Activated CD4-positive, alpha-beta T cell treated with anti-CD3 and anti-CD28 coated beads for 4 hours (primary cell): ENCODE measurements at places on chromosomes 13 and 19.

- no peak for DNase-seq
Measured at GRCh38 chr13:43126420-43126819, 103.0 kb downstream of the DNAJC15 start.

GRCh38 chr19:7469669-7470285 lies 19.1 kb downstream of the PEX11G start:
- no peak for DNase-seq

GRCh38 chr13:68234274-68234673 lies 1004.1 kb upstream of the PCDH9 start:
- DNase-seq: no peak

GRCh38 chr13:21971662-21972621 lies 301.1 kb downstream of the FGF9 start:
- no peak for DNase-seq

GRCh38 chr13:111153977-111154332 lies 38.8 kb downstream of the ARHGEF7 start:
- DNase-seq: no peak

GRCh38 chr19:19871932-19872331 lies 6.2 kb downstream of the ZNF253 start:
- DNase-seq: no peak

GRCh38 chr19:58563034-58563573 lies 4.7 kb upstream of the UBE2M start:
- no peak for DNase-seq

- DNase-seq: no peak
Measured at GRCh38 chr13:20128459-20128931, 32.4 kb downstream of the GJA3 start.

DNA sequence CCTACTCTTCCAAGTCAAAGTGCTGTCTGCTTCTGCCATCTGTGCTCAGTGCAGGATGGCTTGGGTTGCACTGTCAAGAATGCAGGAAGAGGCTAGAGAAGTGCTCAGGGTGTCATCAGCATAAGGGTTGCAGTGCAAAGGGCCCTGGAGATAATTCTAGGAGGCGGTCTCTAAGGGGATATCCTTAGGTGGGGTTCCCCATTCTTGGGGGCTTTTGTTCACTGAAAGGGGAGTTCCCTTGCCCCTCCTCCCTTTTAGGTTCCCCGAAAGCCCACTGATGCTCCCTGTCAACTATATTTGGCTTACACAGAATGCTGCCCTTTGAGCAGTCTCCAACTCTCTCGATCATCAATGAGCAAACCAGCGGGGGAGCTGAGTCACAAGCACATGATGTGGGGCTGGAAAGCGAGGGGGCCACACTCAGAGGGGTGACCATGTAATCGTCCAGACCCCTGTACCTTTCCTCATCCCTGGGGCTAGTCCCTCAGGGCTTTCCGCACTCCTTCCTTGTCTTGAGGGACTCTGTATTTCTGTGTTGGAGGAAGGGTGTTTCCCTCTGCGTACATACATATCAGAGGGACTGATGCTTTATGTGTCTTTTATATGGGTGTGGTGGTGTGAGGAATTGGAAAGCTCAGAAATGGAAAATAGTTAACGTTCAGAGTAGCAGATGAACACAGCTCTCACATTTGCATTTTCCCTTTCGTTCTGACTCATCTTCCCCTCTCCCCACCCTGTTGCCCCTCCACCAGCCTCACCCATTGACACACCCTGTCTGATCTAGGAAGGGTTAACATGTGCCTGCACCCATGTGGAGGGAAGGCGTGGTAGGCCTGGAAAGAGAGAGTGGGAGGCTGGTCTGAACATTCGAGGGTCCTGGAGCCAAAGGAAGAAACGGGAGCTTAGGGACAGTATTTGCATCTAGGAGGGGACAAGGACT lies 6.7 kb downstream of the ZBTB32 start:
- DNase-seq: peak; percentile 43

- DNase-seq: no peak
Measured at GRCh38 chr19:39645800-39646411, 9.8 kb upstream of the LGALS16 start.

- DNase-seq: no peak
Measured at GRCh38 chr13:85995788-85996418, 196.7 kb upstream of the SLITRK6 start.

DNA sequence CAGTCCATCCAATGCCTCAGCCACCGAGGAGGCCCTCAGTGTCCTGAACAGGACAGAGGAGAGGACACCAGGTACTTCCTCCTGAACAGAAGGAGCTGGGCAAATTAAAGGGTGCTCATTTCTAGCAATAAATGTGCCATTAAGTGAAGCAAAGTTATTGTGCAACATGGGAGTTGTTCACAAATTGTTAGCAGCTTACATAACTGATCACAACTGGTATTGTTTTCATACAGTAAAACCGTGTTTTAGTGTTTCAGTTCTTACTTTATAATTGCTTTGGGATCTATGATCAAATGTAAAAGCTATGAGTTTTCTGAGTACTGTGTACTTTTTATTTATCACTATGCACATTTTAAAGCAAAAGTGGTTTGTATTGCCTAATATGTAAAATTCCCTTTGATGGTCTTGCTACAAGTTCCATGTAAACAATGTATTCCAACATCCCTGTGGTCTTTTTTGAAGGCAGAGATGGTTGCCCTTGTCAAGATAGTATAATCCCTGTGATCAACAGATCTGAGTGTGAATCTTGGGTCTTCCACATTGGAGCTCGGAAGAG lies 263.1 kb downstream of the FGF14 start:
- no peak for DNase-seq

DNA sequence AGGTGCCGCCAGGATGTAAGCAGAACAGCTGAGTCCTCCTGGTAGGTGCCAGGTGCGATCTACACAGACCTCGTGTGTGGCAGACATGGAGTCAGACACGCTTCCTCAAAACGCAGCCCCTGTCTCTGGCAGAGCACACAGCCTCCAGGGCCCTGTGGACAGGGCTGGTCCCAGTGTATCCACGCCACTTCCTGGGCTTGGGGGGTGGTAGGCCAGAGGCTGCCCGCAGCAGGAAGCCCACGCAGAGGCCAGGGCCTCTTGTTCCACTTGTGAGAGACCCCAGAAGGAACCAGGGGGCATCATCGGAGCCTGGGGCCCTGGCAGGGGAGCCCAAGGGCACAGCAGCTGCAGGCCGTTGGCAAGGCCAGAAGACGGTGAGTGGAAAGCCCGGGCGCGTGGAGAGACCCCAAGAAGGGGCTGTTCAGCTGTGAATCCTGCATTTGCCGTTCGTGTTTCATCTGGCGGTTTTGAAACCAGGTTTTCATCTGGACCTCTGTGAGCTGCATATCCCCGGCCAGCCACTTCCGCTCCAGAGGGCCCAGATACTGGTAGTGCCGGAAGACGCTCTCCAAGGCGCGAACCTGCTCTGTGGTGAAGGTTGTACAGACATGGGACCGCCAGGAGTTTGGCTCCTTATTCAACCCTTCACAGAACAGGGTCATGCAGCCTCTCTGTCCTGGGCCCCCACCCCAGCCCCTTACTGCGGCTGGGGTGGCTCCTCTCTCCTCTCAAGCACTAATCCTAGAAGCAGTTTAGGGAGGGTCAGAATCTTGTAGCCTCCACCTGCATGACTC lies 25.1 kb upstream of the SLITRK1 start:
- DNase-seq: no peak

- no peak for DNase-seq
Measured at GRCh38 chr13:98974053-98974452, 3.8 kb downstream of the DOCK9 start.

DNA sequence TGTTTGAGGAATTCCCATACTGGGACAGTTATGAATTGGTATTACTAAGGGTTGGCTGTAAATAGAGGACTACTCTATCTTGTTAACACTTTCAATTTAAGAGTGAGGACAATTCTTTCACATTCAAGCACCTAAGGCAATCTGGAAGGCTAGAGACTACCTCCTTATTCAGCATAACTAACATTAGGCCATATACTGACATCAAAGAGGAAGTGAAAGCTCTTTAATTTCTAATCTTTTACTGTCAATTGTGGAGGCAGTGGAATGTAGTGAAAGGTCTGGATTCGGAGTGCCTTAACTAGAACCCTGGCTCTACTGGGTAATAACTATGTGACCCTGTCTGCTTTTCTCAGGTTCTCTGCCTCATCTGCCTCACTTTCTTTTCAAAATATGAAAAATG lies 134.0 kb downstream of the UFM1 start:
- DNase-seq: no peak

GRCh38 chr13:42068886-42069285 lies 20.4 kb downstream of the DGKH start:
- no peak for DNase-seq

DNA sequence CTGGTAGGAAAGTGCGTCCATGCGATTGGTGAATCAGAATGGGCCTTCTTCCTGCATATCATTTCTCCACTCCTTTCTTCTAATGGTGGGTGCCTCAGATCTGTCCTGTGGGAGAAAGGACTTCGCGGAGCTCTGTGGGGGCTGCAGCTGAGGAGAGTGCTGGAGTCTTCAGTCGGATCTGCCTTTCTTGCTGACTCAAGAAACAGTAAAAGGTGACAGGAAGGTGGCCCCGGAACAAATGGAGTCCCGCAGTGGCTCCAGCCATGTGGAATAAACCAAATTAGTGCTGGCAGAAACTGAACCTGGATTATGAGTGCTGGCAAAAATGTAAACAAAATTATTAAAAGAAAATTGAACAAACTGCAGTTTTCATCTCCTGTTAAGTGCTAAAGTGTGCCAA lies 15.1 kb upstream of the GAS6 start:
- DNase-seq: no peak

DNA sequence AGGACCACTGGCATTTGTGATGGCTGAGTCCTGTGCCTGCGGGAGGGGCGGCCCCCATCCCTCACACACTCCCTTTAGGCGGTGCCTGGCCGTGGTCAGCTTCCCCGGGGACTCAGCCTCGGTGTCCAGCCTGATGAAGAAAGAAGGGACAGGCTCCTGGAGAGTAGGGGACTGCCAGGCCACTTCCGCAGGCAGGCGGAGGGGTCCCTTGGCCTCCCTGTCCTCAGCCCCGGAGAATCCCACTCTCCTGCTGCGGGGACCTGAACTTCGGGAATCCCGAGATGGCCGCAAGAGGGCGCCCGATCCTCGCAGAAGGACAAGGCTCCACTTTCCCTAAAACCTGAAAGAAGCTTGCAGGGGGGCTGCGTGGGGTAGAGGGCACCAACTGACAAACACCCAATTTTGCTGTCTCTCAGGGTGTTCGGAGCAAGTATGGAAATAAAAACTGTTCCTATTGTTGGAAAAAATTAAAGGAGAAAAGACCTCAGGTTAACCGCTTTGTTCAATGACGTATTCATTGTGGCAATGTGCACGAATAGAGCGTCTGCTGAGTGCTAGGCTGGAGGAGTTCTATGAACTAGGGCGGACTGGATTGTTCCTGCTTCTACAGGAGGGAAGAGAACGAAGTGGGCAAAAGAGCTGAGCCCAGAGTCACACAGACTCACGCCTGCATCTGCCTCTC lies 297.3 kb downstream of the ZNF536 start:
- DNase-seq: peak; percentile 20
